ENCODE measurements at places on chromosomes 4 and X.

DNA sequence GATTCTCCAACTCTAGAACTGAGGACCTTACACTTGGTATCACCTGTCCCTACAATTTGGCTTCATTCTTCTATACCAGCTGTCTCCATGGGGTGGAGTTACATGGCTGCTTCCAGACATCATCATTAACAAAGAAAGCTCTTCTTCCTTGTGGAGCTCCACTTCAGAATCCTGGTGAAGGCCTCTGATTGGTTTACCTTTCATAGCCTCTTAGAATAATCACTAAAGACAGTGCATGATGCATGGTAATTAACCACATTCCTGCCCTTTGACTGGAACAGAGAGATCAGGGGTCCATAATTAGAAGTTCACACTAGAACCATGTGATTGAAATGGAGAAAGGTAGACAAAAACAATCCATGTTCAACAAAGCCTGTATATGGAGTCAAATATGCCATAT lies 112.6 kb upstream of the ZNF827 start:
- no peak for DNase-seq

- no peak for DNase-seq
These were observed 125.5 kb downstream of the C4orf51 start for GRCh38 chr4:145805490-145805889.

GRCh38 chr4:113692809-113693411 lies 68.6 kb downstream of the CAMK2D start:
- DNase-seq: no peak

- peak; percentile 40 for DNase-seq
These were observed 72.4 kb downstream of the COQ2 start for GRCh38 chr4:83212041-83212851.

DNA sequence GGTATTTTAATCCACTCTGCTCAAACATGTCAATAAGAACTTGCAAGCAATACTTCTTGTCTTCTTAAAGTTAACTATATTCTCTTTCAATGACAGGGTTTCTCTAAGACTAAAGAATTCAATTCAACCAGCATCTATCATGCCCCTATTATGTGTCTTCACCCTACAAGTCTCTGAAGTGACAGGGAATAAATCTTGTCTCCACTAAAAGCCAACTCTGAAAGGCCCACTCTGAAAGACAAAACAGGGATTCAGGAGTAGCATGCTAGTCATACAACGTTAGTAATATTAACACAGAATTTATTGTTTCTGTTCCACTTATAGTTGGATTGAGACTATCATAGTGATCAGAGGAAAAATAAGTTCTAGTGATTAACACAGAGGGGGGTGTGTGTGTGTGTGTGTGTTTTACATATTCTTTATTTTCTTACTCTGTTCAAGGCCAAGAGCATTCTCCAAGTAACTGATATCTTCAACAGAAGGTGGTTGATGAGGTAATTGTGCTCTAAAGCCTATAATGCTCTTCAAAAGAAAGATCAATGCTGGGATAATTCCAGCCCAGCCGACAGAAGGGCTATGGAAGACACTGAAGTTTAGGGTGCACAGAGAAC lies 122.4 kb upstream of the DCLK2 start:
- DNase-seq: no peak

- no peak for DNase-seq
These were observed 135.7 kb downstream of the CNKSR2 start for GRCh38 chrX:21509912-21510311.

DNA sequence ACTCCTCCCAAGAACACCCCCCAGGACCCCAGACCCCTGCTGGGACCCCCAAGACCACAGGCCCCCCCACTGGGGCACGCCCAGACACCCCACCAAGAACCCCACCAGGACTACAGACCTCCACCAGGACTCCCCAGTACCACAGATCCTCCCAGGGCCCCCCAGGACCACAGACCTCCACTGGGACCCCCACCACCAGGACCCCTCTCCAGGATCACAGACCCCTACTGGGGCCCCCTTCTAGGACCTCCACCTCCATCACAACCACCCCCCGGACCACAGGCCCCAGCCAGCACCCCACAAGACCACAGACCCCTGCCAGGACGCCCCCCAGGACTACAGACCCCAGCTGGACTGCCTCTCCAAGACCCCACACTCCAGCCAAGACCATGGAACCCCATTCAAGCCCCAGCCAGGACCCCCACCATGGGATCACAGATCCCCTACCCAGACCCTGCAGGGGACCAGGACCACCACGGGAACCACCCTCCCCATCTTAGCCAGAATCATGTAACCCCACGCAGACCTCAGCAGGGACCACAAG lies 855 bp upstream of the DHRSX start:
- no peak for DNase-seq

GRCh38 chrX:12042615-12043014 lies 95.7 kb upstream of the FRMPD4 start:
- DNase-seq: no peak

DNA sequence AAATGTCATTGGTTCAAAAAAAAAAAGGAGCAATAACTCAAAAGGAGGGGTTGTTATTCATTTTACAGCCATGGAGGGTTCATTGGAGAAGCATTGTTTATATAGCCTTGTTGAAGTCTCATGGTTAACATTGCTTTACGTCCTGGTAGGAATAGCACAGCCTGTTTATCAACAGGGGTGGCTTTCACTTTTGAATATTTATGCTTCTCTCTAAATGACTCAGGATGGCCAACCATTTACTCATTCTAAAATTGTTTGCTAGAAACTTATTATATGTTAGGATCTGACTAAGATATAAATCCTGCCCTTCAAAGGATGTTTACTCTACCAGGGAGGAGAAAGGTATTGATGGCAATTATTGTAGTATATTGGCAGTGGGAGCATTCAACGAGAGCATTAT lies 534.1 kb upstream of the GALNTL6 start:
- no peak for DNase-seq

GRCh38 chrX:150035531-150035930 lies 97.2 kb upstream of the EOLA2 start:
- DNase-seq: no peak

GRCh38 chrX:37746218-37746941 lies 33.5 kb upstream of the CYBB start:
- DNase-seq: no peak

DNA sequence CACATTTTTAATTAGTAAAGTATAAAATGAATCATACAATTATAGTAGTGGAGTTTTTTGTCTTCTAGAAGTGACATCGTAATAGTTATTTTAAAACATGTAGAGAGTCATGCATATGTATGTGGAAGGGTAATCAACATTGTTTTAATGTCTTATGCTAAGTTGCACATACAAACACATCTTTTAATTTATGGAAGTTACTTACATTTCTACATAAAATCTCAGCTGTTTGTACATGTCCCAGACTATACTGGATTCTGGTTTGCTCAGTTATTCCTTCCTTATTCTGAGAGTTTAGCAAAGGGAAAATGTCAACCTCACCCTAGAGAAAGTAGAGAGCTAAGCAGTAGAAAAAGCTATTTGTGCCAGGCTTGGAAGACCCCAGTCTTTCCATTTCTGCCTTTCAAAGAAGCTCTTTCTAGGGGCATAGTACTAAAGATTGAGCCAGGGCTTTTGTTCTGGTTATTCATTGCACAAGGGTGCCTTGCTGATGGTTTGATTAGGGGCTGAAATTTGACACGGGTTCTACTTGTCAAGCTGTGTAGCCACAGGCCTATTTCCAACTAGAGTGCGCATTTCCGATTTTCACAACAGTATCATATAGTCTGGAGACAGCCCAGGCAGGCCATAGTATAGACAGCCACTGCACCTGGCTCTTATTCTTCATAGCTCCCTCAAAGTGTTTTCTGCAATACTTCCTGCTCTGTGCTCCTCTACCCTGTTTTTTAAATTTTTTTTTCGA lies 106.3 kb downstream of the RPA4 start:
- no peak for DNase-seq

DNA sequence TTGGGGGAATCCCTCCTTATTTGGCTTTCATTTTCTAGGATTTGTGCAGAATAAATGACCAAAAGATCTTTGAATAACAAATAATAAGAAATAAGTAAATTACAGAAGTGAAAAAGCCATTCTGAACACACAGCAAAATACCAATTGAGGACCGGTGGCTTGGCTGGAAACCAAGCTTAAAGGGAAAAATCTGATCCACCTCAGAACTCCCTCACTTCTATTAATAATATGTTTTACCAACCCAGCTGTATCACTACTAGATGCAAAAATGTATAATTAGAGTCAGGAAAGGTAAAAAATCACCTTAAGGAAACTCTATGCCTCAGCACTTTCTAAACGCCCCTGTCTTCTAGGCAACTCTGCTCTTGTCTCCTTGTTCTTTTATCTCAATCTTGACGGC lies 77.3 kb downstream of the TSPAN5 start:
- DNase-seq: no peak

DNA sequence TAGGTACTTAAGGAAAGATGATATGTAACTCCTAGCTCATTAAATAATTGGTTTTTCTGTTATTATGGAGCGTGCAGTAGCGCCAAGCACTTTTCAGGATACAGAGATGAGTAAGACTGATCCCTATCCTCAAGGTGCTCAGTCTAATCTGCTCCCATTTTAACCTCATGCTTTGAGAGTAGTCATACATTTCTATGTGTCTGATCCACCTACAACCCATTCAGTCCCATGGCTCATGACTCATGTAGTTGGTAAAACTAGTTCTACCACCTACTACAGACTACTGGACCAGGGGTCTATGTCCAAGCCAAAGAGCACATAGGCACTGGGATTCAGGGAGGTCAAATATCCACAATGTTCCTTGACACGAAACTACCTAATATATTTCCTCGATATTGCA lies 60.8 kb downstream of the TMEM154 start:
- no peak for DNase-seq

DNA sequence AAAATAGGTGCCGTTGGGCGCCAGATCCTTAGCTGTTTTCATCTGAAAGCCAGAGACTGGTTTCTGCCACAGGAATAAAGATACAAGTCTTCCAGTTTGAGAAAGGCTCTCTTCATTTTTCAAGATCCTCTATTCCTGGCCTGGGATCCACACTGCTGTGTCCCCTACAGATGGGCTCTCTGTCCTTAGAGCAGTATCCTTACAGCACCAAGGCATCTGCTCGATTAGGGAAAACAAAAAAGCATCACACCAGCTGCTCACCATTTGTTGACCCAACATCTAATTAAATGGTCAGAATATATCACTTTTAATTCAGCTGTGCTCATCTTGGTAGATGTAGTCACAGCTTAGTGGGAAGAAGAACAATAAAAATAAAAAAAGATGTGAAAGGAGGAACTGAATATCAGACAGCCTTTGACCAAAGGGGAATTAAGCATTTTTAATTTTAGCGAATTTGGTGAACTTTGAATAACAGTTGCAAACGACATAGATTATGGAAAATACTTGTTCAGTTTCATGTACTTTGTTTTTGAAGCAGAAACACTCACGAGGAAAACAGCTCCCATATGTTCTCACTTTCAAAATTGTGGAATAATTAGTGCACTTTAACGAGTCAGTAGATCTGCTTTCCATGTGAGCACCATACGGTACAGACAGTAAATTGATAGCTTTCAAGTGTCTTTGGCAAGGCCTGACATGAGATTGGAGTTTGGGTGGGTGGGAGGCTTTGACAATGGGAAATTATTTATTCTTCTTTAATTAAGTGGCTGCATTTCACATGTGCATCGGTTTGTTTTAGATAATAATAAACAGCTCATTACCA lies 148.4 kb upstream of the CLNK start:
- no peak for DNase-seq

GRCh38 chrX:120350450-120351138 lies 11.3 kb upstream of the ATP1B4 start:
- no peak for DNase-seq

DNA sequence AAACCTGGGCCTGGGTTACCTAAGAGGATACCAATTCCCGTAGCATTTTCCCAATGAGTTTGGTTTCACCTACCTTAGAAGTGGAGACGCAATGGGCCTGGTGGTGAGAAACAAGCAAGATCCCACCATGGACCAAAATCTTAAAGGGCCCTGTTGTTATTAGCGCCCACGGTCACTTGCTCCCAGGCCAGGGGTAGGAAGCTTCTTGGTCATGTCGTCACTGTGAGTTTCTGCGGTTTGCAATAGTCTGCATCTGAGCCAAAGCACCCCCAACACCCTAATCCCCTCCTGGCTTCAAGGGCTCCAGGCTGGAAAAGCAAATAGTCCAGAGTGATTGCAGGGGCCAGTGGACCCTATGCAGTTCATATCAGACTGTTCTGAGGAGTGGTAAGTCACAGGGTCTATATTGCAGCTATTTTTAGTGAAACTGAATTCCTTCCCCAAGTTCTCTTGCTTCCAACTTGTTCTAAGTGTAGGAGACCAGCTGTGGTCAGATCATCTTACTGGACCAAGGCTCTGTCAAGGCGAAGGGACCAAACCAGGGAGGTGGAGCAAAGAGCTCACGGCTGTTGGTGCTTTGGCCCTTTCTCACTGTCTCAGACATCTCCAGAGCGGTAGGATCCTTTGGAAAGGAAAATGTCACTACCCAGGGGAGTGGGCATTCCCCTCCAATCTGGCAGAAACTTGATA lies 307.9 kb upstream of the F9 start:
- no peak for DNase-seq

- DNase-seq: no peak
These were observed 4.4 kb upstream of the PRDX4 start for GRCh38 chrX:23662853-23663252.

DNA sequence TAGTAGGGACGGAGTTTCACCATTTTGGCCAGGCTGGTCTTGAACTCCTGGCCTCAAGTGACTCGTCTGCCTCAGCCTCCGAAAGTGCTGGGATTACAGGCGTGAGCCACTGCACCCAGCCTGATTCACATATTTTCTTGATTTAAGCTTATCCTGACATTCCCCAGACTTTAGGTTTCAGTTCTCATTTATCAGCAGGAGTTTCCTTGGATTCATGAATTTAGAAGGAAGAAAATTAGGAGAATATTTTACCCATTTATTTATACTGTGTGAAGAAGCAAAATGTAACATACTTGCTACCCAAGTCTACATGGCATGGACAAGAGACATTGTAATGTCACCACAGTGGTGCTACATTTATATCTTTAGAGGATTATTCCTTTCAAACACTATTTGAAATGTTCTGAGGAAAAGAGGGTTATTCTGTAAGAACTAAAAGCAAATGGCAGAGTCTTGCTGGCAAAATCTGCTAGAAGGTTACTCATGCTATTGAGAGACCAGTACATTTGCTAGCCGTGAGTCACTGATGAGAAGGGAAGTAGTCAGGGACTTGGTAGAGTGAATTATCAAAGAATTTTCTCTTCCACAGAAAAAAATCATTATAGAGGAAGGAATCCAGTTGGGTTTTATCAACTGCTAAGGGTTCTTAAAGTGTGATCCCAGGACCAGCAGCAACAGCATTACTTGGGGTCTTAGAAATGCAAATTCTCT lies 26.1 kb upstream of the CFAP299 start:
- DNase-seq: no peak

GRCh38 chr4:147948336-147948735 lies 216.4 kb downstream of the ARHGAP10 start:
- DNase-seq: no peak

DNA sequence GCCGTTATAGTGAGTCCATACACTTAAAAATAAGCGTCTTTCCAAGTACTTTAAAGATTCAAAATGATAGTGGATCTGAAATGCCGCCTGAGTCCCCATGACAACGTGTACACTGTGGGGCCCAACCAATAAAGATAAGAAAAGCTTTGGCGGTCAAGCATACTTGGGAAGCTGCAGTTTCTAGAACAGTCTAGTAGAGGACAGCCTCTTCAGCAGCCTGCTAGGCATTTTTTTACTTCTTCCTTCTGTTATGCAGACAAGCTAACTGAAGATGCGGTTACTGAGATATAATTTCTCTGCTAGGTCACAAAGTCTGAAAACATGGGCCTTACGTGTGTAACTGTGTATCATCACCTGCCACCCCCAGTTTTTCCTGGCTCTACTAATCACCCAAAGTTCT lies 402 bp upstream of the UPRT start:
- no peak for DNase-seq

GRCh38 chr4:81664079-81664478 lies 192.4 kb upstream of the RASGEF1B start:
- no peak for DNase-seq

All from activated CD8-positive, alpha-beta memory T cell treated with anti-CD3 and anti-CD28 coated beads for 4 hours (primary cell).